ENCODE measurements at places on chromosomes 13 and 19.
A peak's percentile ranks its signal among the peaks of the same experiment; 100 is the strongest.

DNA sequence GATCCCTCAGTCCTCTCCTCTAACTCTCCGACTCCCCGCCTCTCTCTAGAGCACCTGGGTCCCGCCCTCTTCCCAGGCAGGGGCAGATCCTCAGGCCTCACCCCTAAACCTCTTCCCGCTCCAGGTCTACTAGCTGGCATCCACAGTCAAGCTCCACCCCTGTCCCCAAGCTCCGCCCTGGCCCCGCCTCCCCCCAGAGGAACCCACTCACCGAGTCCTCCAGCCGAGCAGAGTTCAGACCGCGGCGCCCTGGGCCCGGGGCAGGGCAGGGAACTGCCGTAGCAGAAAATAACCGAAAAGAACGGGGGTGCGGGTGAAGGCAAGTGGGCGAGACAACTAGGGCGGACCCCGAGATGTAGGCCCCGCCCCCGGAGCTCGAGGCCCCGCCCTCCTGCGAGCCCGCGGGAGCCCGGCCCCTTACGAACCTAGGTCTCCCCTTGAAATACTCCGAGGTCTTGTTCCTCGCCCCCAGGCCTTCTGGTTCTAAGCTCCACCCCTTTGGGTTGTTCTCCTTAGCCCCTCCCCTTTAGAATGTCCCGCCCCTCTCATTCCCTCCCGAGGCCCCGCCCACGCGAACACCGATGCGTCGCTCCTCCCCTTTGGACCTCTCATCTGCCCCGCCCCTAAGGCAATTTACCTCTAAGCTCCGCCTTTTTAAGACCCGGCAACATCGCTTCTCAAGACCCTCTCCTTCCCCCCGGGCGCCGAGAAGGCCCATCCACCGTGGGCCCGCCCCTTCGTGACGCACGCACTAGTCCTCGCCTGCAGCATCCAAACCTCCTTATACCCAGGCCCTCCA lies at the start of gene GGN:
Gene GGN (minus strand): TSS at position 485 of the 799 bp plus-strand sequence. CDS start 773 bp downstream, outside the sequence.
- peak; percentile 81 for DNase-seq

DNA sequence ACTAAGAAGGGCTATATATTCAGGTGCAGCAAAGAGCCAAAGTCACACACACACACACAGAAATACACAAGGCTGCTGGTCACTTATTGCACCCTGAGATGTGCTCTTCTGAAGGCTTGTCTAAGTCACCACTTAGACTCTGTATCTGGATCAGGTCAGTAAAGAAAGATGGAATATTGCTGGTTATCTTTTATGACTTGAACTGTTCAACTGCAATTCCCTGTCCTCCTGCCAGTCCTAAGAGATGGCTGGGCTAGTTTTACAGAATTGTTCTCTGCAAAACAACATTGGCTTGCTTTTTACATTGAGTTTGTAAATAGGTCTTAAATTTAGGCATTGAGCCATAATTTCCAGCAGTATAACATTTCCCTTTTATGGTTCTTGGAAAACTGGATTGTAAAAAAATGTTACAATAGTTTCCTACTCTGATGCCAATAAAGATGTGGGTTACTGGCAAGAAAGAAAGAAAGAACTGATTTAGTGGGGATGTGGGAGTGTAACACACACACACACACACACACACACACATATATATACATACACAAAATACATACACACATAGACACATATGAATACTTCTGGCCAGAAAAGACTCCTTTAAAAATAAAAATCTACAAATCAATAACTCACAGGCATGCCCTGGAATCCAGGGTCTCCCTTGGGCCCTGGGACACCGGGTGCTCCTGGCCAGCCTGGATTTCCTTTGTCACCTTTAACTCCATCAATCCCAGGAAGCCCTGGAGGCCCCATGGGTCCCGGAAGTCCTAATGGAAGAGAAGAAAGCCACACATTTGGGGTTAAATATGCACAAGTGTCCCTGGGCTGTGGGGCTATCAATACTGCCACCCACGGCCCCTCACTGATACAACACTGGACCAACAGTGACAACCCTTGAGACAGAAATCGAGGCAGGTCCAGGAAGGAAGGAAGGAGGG lies 137.7 kb downstream of the COL4A1 start:
- DNase-seq = no peak

DNA sequence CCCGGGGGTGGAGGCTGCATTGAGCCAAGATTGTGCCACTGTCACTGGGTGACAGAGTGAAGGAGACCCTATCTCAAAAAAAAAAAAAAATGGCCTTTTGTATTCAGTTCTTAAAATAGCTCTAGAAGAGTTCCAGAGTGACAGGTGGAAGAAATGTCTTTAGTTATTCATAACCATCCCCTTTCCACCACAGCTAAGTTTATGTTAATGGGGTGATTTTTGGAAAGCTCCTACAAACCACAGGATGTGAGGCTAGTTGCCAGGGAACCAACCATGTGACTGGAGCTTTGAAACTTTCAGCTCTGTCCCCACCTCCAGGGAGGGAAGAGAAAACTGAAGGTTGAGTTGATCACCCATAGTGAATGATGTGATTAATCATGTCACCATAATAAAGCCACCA lies 6.9 kb downstream of the ZNF490 start:
- DNase-seq = peak; percentile 31

- no peak for DNase-seq
These were observed 6.1 kb downstream of the MZF1 start for GRCh38 chr19:58566989-58567388.

DNA sequence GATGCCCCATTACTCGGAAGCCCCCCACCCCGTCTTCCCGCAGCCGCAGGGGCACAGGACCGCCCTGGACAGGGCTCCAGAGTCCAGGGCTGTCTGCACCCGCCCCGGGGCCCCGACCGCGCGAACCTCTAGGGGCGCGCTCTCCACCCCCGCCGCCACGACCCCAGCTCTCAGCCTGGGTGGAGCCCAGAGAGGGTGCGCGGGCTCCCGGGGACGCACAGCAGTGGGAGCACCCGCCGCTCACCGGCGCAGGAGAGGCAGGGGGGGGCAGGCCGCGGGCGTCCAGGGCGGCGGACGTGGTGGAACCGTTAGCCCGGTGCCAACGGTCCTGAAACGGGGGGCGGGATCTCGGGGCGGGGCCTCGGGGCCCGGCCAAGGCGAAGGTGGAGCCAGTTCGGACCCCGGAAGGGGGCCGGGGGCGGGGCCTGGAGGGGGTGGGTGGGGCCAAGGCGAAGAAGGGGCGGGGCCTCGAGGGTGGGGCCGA lies at the start of gene ATP8B3:
Gene ATP8B3 (minus strand): TSS at position 335 of the 484 bp plus-strand sequence. CDS start 540 bp downstream, outside the sequence.
- no peak for DNase-seq

DNA sequence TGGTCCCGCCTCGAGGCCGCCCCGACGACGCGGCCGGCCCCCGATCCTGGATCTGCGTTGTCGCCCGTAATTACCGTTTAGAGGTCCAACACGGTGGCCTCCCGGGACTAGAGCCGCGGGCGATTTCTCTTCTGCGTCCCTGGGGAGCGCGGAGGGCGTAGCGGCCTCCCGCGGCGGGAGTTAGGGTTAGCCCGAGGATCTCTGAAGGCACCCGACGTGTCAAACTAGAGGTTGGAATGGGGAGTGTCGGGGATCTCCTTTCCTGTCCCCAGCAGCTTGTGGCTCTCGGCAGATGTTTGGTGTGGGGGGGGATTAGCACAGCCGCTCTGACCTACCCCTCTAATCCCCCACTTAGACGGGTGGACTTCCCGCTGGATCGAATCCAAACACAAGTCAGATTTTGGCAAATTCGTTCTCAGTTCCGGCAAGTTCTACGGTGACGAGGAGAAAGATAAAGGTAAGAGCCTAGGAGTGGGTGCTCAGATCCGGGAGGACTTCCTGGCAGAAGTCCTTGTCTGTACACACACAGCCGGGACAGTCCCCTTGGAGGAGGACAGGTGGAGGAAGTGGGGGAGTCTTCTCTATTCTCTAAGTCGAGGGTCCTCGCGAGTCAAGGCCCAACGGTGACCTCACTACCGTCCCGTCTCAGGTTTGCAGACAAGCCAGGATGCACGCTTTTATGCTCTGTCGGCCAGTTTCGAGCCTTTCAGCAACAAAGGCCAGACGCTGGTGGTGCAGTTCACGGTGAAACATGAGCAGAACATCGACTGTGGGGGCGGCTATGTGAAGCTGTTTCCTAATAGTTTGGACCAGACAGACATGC lies 581 bp downstream of the CALR start:
- peak; percentile 43 for DNase-seq

DNA sequence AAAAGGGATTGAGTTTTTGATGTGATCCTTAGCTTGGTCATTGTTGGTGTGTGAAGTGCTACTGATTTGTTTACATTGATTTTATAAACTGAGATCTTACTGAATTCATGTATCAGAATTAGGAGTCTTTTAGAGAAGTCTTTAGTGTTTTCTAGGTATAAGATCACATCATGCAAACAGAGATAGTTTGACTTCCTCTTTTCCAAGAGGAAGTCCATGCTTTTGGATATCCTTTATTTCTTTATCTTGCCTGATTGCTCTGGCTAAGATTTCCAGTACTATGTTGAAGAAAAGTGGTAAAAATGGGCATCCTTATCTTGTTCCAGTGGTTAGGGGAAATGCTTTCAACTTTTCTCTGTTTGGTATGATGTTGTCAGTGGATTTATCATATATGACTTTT lies 561.2 kb upstream of the SLITRK1 start:
- DNase-seq = no peak

- no peak for DNase-seq
These were observed 129.0 kb downstream of the IRS2 start for GRCh38 chr13:109657395-109657794.

- DNase-seq = no peak
These were observed 2.3 kb upstream of the SIGLEC12 start for GRCh38 chr19:51503896-51504295.

GRCh38 chr19:15110418-15110815 lies 3.2 kb downstream of the SYDE1 start:
- DNase-seq = no peak

DNA sequence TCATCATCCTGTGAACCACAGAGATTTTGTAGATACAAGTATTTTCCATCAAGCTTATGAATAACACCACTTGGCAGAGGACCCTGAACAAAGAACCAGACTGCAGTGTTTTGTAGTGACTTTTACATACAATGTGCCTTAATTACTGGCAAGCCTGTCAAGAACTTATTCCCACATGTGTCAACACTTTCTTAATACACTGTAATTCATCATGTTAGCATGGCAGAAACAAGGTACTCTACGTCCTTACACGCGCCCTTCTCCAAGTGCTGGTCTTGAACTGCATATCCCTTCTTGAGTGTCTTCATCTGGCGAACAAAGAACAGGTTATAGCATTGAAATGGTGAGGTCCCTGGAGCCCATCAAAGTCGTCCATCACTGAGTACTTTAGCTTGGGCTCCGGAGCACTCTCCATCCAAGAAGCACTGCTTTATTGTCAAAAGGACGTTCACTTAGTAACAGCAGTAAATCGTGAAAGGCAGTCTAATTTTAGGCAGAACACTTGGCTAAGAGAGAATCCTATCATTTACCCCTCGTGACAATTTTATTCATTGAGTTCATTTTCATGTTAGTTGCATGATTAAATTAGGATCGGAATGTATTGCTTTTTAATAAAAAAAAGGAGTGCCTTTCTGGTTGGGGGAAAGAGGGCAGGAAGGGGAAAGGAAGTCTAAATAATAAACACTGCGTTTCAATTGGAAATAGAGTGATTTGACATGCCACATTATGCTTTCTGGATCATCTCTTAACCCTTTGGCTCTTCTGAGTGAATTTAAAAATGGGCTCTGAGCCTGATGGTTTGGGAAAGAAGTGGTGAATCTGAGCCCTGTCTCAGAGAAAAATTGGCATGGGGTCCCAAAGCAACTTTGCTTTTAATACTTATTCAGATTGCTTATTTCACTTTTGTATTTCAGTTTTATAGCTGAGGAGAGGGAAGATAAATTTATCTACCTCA lies 376.1 kb downstream of the DLEU7 start:
- no peak for DNase-seq

DNA sequence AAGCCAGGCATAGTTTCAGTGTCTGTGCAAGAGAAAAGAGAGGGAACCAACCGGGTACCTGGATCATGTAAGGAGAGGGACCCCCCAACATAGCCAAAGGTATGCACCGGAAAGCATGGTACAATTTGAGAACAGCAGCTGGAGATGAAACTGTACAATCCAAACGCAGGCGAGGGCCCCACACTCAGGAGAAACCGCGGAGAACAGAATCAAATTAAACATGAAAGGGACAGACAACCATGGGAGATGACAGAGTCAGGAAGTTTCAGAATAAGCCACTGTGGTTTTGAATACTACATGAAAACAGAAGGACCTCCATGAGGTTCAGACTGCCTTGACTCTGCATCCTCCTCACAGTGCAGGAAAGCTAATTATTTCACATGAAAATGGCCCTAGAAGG lies 62.9 kb upstream of the SPATA13 start:
- DNase-seq = no peak

DNA sequence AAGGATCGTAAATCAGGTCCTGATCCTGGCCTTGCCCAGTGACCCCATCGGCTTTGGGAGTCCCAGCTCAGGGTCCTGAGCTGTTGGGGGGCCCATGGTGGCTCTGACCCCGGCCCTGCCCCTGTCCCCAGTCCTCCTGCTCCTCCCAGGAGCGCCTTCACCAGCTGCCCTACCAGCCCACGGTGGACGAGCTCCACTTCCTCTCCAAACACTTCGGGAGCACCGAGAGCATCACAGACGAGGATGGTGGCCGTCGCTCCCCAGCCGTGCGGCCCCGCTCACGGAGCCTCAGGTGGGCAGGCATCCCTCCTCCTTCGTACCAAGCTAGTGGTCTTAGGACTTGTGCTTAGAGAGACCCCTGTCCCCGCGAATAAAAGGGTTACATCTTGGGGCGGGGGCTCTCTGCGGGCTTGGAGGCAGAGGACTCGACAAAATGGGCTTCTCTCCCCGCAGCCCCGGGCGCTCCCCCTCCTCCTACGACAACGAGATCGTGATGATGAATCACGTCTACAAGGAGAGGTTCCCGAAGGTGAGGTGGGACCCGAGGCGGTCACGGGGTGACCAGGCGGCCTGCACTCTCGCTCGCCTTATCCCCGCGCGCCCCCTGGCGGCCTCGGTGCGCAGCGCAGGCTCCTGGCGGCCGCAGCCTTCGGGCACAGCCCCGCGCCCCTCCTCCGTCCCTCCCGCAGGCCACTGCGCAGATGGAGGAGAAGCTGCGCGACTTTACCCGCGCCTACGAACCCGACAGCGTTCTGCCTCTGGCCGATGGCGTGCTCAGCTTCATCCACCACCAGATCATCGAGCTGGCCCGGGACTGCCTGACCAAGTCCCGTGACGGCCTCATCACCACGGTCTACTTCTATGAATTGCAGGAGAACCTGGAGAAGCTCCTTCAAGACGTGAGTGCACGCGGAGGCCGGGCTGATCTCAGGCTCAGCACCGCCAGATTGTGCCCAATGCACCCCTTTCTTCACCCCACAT lies 9.1 kb downstream of the MAST1 start:
- DNase-seq = peak; percentile 80

GRCh38 chr19:42250666-42251531 lies 4.0 kb downstream of the ERF start:
- DNase-seq = no peak

- no peak for DNase-seq
These were observed 830.2 kb upstream of the SPRY2 start for GRCh38 chr13:81171065-81171647.

- DNase-seq = no peak
These were observed 6.4 kb downstream of the KANK3 start for GRCh38 chr19:8336660-8337059.

- no peak for DNase-seq
These were observed 136.8 kb downstream of the TBC1D4 start for GRCh38 chr13:75345193-75345592.

Data from CD4-positive, alpha-beta T cell treated with Interleukin-15 for 1 hour (primary cell).